ENCODE measurements at places on chromosomes 4 and X.

DNA sequence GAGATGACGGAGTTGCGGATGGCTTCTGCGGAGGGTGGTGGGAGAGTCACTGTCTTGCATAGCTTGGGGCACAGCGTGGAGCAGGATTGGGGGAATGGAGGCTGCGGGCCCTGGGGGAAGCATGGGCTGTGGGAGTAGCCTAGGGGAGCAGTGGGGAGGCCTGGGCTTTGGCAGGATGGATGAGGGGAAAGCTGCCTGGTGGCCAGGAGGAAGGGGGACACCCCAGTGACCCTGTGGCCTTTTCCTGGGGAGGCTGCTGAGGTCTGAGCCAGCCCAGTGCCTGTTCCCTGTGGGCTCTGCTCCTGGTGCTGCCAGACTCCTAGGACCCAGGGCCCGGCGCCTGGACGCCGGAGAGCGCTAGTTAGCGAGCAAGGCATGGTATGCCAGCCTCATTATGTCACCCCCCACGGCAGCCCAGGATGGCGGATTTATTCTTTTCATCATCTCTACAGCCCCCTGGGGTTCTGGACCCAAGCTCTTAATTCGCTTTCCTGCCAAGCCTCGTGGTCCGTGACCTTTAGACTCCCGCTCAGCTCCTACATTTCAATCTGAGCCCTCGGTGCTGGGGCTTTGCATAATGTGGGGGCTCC is 39.8 kb downstream of the SORCS2 start:
- DNase-seq, result no peak

- DNase-seq, result no peak
These were observed 386.1 kb upstream of the HS3ST1 start for GRCh38 chr4:11814758-11815157.

GRCh38 chr4:171239196-171239595 is 574.0 kb upstream of the GALNTL6 start:
- no peak for DNase-seq

- DNase-seq, result no peak
These were observed 1216.8 kb upstream of the PABPC4L start for GRCh38 chr4:135418353-135418752.

DNA sequence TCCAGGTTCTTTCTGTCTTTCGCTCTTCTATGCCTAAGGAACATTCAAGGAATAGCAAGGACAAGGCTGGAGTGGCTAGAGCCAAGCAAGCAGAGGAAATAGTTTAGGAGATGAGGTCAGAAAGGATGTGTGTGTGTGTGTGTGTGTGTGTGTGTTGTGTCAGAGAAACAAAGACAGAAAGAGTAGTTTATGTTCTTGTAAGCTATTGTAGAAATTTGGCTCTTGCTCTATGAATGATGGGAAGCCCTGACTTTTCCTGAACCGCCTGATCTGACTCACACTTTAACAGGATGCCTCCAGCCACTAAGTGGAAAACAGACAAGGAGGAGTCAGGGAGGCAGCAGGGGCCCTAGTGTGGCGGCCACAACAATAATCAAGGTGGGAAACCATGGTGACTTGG is 39.7 kb downstream of the LGI2 start:
- DNase-seq, result no peak

- no peak for DNase-seq
These were observed 58.0 kb downstream of the PJA1 start for GRCh38 chrX:69107231-69107739.

- no peak for DNase-seq
These were observed 5.0 kb downstream of the ARHGAP4 start for GRCh38 chrX:153921070-153921469.

- DNase-seq, result no peak
These were observed 21.8 kb upstream of the AREG start for GRCh38 chr4:74423104-74423503.

DNA sequence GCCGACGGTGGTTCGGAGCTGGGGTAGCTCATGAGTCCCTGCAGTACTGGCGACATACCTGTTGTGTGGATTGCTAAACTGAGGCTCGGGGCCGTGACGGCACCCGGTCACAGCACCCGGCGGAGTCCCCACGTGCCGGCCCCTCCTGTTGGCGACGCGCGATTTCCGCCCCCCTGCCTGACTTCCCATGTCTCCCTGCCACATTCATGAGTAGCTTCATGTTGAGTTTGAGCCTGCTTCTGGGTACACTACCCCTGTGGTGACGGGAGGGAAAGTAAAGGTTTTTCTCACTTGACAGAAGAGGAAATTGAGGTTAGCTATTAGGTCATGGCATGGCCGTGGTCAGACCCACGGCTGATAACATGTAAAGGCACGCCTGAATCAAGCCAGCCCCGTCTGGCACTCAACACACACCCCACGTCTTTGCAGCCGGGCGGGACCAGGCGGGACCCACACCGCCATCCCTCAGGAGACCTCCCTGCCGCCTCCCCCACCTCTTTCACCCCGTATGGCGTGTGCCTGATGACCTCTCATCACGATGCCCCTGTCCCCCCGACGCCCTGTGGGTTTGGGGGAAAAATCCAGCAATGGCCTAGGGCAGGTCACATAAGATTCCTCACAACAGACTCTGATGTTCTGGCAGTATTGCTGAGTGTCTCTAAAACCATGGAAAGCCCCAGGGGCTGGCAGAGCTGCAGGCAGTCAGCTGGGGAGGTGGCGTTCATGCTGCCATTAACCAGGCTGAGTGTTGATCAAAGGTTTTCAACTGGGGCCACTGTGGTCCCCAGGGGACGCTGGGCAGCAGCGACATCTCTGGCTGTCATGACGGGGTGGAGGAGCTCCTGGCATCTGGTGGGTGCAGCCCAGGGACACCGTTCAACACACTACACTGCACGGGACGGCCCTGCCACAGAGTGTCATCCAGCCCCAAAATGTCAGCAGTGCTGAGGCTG is 29.2 kb downstream of the P2RY8 start:
- DNase-seq, result no peak

DNA sequence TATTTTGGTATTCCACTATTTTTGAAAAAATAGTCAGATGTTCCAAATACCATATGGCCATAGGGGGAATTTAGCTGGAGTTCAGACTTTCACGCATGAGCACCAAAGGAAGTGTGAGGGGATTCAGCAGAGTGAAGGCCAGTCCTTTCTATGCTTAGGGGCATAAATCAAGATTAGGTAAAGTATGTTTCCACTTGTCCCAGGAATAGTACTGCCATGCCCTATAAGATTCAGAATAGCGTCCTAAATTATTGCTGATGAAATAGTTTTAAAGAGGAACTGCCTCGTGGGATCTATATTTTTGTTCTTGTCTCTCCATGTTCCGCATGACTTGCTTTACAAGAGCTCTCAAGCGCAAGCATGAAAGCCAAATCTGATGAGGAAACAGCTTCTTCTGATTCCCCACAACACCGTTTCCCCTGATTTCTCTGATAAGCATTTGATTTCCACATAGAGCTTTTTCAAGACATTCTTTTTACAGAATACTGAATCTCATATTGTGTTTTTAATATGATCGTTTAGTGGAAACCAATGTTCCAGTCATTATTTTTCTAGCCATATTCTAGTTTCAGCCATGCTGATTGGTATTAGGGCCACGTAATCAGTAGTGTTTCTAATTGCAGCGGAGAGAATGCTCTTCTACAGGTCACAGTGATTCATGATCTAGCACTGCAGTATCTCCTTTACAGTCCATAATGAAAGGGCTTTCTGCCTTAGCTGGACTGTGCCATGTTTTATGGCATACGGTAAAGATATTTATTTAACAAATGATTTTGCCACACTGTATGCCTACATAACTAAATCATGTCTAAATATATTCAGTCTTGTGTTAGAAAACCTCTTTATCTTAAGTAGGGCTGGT is 492.3 kb downstream of the CENPC start:
- peak; percentile 27 for DNase-seq

DNA sequence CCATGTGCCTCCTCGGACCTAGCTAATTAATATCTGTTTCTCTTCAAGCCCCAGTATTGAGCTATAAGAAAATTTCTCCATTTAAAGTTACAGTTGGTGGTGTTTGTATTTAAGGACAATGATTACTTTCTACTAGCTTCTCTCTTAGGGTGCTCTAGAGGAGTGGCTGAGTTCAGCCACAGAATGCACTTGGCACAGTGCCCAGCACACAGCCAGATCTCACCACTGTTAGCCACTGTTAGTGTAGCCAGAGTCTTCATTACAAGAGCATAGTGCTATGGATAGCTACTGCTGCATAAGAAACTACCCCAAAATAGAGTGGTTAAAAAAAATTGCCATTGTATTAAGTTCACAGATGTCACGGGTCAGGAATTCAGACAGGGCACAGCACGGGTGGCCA is 421.3 kb downstream of the BCOR start:
- DNase-seq, result no peak

- DNase-seq, result no peak
These were observed 53.9 kb upstream of the RPS6KA3 start for GRCh38 chrX:20320461-20321159.

DNA sequence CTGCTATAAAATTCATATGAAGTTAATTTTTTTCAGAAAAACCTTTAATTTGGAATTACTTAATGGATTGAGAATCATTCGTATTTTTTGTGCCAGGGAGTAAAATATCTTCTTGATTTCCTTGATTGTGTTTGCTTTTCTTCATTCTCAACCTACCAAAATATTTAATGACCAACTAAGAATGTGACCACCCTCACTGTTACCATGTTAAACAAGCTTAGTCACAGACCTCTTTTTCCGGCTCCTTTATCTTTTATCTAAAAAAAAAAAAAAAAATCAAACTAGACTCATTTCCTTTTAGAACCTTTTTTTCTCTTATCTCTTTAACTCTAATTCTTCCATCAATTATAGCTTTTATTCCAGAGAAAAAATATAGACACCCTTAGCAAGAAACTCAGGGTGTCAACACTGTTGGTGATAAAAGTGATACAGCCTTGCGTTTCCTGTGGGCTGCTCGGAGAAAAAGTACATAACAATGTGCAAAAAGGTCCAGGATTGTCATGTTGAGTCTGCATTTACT is 20.6 kb upstream of the HPGDS start:
- no peak for DNase-seq

- DNase-seq, result no peak
These were observed 26.0 kb downstream of the ARL13A start for GRCh38 chrX:100995469-100995868.

DNA sequence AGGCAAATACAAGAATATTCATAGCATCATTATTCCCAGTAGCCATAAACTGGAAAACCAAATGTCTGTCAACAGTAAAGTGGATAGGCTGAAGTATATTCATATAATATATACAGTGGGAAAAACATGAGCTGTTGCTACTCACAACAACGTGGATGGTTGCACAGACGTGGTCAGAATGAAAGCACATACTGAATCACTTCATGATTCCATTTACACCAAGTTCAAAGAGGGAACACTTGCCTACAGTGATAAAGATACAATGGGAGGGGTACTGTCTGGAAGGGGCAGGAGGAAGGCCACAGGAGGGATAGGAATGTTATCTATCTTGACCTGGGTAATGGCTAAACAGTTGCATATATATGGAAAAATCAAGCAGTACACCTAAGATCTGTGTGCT is 25.3 kb downstream of the APBB2 start:
- DNase-seq, result no peak

DNA sequence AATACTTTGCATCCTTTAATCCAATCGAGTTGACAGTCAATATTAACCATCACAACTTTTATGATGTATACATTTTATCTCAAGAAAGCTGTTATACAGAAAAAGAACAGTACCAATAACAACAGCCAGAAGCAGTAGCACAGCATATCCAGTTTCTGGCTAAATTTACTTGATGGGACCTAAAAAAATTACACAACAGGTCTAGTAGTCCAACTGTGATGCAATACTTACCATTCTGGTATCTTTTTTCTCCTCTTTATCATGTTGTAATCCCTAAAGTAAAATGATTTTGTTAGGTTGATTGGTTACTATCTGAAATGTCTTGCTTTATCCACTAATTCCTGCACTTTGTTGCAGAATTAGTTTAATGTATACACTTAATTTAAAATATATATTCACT is 1150.6 kb downstream of the FAT4 start:
- no peak for DNase-seq

DNA sequence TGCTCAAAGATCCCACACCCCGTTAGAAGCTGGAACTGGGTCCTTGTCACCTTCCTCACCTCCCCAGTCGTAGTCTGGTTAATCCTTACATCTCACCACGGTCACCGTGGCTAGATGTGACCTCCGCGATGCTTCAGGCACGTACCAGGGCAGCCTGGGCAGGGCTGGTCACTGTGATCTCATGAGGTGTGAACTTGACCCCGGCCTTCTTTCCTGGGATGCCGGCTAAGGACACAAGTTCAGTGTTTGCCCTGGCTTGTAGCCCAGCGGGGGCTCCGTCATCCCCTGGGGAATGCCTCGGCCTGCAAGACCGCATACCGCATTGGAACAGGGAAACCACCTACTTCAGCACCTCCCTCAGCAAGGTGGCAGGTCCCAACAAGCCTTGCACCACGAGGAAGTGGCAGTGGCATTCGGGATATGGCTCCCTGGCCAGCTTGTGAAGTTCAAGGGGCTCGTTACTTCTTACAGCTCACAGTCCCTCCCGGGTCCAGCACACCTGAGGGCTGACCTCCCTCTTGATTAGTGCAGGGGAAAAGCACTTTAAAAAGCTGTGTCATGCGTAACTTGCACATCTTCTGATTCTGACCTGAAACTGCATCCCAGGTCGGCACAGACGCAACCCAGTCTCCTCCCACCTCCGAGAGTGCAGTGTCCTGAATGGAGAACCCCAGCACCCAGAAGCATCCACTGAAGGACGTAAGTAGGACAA is 25.9 kb downstream of the NOP14 start:
- DNase-seq, result no peak

- DNase-seq, result no peak
These were observed 25.9 kb downstream of the ENPEP start for GRCh38 chr4:110501826-110502225.

DNA sequence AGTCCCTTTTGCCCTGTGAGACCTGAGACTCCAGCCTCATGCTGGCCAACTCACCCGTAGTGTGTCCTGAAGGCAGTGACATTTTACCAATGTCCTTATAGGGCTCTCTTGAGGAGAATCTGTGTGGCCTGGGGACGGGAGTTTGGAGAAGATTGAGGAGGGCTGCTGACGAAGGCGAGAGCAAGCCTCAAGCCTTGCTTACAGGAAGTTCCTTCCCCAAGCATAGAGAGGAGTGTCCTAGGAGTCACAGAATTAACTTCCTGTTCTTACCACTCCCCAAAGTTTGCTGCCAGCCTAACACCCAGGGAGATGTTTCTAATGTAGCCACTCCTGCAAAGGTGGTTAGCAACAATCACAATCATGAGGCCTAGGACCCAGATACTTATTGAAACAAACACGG is at the start of gene NXF3:
Gene NXF3, minus strand, starts transcription at position 202 of the 400 bp plus-strand sequence. Its CDS starts 120 bp downstream, at position 82.
- DNase-seq, result no peak

DNA sequence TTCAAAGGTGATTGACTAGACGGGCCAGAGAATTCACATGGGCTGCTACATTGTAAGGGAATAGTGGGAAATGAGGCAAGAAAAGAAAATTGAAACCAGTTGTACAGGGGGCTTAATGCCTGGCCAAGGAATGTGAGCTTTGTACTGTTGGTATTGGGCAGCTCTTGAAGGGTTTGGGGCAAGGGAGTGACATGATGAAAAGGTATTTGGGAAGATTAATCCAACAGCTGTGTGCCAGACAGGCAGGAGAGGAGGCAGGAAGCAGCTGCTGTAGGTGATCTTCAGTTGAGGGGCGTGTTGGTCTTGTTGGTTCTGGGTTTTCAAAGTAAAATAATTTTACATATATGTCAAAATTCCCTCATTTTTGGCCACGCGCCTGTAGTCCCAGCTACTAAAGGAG is 384.5 kb upstream of the TENM3 start:
- no peak for DNase-seq
